ENCODE measurements at places on chromosomes 16 and 17.

GRCh38 chr16:89246383-89246902 is 28.9 kb downstream of the ZNF778 start:
- DNase-seq: no peak

- DNase-seq: peak; percentile 17
These were observed 20.8 kb downstream of the GOSR2 start for GRCh38 chr17:46943501-46944393.

DNA sequence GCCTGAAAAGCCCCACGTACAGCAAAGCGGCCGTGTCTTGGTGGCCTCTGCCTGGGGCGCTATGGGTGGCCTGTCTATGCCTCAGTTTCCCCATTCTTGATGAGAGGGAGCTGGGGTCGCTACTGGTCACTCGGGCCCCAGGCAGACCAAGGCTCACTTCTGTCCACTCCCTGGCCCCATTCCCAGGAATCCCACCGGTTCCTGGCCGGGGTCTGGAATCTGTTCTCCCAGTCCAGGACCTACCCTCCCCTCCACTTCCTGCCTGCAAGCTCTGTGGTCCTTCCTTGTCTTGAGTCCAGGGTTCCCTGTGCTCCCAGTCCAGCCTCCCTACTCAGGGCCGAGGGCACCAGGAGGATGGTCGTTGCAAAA is 24.5 kb downstream of the METRNL start:
- no peak for DNase-seq

DNA sequence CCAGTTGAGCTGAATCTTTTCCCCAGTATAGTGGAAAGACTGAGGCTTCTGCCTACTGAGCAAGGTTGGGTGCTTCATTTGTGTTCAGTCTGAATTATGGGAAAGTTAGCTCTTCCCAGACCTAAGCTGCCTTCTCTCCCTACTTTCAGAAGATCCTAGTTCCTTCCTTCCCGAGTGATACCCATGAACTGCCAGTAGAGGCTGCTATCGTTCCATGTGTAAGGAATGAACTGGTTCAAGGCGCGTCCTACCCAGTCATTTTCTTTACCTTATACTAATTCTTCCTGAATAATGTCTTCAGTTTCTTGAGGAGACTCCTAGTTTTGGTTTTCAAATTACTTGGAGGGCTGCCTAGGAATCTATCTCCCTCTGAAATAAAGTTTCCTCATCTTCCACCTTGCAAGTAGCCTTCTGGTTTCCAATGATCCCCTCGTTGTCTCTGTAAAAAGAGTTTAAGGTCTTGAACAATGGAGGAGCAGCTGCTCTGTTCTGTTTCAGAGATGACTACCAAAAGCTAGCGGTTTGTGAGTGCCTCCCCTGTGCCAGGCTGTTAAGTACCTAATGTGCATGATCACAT is 934 bp upstream of the AOC2 start:
- peak; percentile 81 for DNase-seq

GRCh38 chr16:53040788-53041187 is 11.9 kb downstream of the CHD9NB start:
- DNase-seq: no peak
